ENCODE measurements at places on chromosomes 16 and 17. TPM values are rescaled to one million over a fixed set of nuclear protein-coding genes. Genes with fewer than 3 reads are reported as not detected.

TPSG1 gene
- 3.4 TPM for total RNA-seq

KRT15 gene
- total RNA-seq: 2.8 TPM

MT4 gene
- total RNA-seq: not detected

IRX5 gene
- 22.3 TPM for total RNA-seq

PABPN1L gene
- not detected for total RNA-seq

C16orf86 gene
- 6.6 TPM for total RNA-seq

TBC1D28 gene
- not detected for total RNA-seq

NAGS gene
- 3.5 TPM for total RNA-seq

ZNF423 gene
- 8.4 TPM for total RNA-seq

DNA sequence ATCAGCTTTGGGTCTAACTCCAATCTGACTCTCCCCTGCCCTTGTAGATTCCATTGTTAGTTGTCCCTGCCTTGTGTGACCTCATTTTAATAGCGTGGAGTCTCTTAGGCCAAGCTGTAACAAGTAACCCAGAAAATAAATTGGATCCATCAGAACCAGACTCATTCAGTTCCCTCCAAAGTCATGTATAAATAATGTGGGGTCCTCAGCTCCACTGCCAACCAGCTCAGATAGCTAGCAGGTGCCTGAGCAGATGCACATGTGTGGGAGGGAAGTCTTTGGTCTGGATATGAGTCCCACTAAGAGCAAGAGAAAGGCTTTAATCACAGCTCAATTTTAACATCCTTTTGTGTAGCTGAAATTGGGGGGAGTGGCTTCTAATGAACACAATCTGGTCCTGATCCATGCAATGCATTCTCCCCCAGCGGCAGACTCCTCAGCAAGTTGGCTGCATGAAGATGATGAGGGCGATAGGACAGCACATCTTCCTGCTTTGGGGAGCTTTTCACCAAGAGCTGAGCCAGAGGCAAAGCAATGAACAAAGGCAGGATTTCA is 151.6 kb downstream of the ABCC12 start:
- H3K4me3 ChIP-seq: no peak overlapping the region
- no peaks in the 10 kb centered on the region for H3K36me3 ChIP-seq
- H3K27ac ChIP-seq: no peak overlapping the region
- no peak for DNase-seq

- no peak overlapping the region for H3K27ac ChIP-seq
- DNase-seq: no peak
- H3K36me3 ChIP-seq: no peaks in the 10 kb centered on the region
- H3K27me3 ChIP-seq: no peaks in the 10 kb centered on the region
- peaks cover 14% of the 10 kb centered on the region for H3K4me1 ChIP-seq
Measured at GRCh38 chr17:35046245-35046644, 17.3 kb downstream of the RFFL start.

DNA sequence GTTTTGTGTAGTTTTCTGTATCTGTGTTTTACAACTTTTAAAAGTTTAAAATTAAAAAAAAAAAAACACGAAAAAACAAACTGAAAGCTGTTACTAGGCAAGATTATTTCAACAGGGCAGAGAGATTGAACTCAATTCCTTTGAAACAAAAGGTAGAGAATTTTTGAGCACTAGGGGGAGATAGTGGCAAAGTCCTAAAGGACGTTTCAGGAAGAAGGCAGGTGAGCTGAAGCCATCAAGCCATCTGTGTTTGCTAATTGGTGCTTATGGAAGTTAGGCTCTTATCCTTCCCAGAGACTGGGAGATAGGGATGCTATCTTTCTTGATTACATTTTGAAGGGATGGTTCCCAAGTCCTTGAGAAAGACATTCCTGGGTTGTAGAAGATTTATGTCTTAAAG is 70.6 kb upstream of the CLEC3A start:
- H3K27me3 ChIP-seq: no peaks in the 10 kb centered on the region
- no peak overlapping the region for H3K4me3 ChIP-seq
- no peak overlapping the region for H3K27ac ChIP-seq

GRCh38 chr17:78650093-78650715 is 73.0 kb upstream of the DNAH17 start:
- no peak overlapping the region for H3K27ac ChIP-seq
- no peaks in the 10 kb centered on the region for H3K27me3 ChIP-seq
- no peaks in the 10 kb centered on the region for H3K36me3 ChIP-seq
- H3K4me3 ChIP-seq: no peak overlapping the region

- DNase-seq: peak; percentile 68
- H3K27ac ChIP-seq: peak overlapping the region; percentile 35
- no peak overlapping the region for H3K4me3 ChIP-seq
- H3K27me3 ChIP-seq: no peaks in the 10 kb centered on the region
Measured at GRCh38 chr17:19703828-19704613, 12.4 kb downstream of the SLC47A2 start.

- peaks cover 26% of the 10 kb centered on the region for H3K4me1 ChIP-seq
- H3K4me3 ChIP-seq: no peak overlapping the region
- no peak for DNase-seq
- H3K27ac ChIP-seq: no peak overlapping the region
- H3K36me3 ChIP-seq: no peaks in the 10 kb centered on the region
Measured at GRCh38 chr16:89430436-89431157, 59.8 kb downstream of the ANKRD11 start.

- H3K27ac ChIP-seq: no peak overlapping the region
- peak; percentile 78 for DNase-seq
- no peaks in the 10 kb centered on the region for H3K36me3 ChIP-seq
- H3K4me3 ChIP-seq: no peak overlapping the region
- H3K27me3 ChIP-seq: no peaks in the 10 kb centered on the region
Measured at GRCh38 chr17:45121055-45121454, 11.3 kb downstream of the PLCD3 start.

GRCh38 chr17:1724351-1724868 is at the start of gene WDR81:
Gene WDR81 (plus strand): TSS chr17:1724704. CDS start chr17:1724960, 256 bp downstream.
- H3K4me1 ChIP-seq: no peaks in the 10 kb centered on the region
- H3K27me3 ChIP-seq: no peaks in the 10 kb centered on the region
- H3K4me3 ChIP-seq: peak within 1 kb of the TSS; percentile 56

DNA sequence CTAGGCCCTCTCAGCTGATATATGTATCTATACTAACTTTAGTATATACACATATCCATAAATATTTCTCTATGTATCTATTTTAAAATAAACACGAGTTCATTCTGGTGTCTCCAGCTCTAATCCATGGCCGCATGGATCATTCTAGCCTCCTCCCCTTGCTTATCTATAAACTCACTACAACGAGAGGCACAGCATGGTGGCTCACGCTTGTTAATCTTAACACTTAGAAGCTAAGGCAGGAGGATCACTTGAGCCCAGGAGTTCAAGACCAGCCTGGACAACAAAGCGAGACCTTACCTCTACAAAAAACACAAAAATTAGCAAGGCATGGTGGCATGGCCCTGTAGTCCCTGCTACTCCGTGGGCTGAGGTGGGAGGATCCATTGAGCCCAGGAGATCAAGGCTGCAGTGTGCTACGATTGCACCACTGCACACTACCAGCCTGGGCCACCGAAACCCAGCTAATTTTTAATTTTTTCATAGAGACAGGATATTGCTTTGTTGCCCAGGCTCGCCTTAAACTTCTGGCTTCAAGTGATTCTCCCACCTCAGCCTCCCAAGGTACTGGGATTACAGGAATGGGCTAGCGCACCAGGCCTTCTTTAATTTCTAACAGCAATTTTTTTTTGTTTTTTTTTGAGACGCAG is 3.9 kb upstream of the ZNF207 start:
- no peaks in the 10 kb centered on the region for H3K27me3 ChIP-seq
- H3K27ac ChIP-seq: no peak overlapping the region
- peaks cover 11% of the 10 kb centered on the region for H3K4me1 ChIP-seq
- no peak overlapping the region for H3K4me3 ChIP-seq
- H3K36me3 ChIP-seq: no peaks in the 10 kb centered on the region

All from kidney (tissue), 22 donors.